ENCODE measurements at places on chromosomes 7 and 10.

DNA sequence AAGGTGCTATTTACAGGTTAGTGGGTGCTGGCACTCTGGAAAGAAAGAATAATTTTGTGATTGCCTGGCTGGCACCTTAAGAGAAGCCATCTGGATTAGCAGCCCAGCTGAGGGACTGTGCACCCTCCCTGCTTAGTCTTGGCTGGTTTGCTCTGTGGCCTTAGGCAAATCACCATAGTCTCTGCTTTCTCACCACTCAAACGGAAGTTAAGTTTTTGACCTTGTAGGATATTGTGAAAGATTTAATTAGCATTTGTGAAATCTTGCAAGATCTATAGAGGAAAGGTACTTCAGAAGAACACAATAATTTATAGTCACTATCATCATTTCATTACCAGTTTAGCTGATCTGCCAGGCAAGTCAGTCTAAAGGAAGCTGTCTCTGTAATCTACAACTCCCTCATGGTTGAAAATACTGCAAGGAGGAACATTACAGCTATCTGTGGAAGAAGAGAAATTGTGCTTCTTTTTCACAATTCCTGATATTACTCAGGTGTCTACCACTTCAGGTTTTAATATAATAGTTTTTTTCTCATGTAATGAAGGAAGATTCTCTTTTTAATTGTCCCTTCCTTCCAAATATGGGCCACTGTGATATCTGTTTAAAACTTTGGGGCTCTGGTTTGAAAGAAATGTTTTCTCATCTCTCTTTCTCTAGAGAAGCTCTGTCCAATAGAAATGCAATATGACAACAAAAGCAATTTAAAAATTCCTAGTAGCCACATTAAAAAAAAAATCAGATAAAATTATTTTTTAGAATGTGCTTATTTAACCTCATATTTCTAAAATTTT is 219.6 kb downstream of the PTEN start:
- no peak for DNase-seq

DNA sequence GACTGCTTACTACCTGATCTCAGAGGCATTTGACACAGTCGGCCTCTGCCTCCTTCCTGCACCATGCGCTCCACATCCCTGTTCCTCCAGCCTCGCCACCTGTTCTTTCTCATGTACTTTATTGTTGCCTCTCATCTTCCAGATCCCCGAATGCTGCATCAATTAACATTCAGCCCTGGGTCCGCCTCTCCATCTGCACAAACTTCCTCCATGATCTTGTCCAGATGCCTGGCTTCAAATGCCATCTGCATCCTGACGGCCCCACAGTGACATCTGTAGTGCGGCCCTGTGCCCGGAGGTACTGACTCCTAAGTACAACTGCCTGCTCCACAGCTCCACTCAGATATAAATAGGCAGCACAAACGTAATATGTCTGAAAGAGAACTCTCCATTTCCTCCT is 51.2 kb upstream of the STK17A start:
- no peak for DNase-seq

- DNase-seq, result no peak
These were observed 114.6 kb downstream of the ARL4A start for GRCh38 chr7:12802070-12802469.

- DNase-seq, result no peak
These were observed 583.6 kb upstream of the MGMT start for GRCh38 chr10:128883231-128884032.

DNA sequence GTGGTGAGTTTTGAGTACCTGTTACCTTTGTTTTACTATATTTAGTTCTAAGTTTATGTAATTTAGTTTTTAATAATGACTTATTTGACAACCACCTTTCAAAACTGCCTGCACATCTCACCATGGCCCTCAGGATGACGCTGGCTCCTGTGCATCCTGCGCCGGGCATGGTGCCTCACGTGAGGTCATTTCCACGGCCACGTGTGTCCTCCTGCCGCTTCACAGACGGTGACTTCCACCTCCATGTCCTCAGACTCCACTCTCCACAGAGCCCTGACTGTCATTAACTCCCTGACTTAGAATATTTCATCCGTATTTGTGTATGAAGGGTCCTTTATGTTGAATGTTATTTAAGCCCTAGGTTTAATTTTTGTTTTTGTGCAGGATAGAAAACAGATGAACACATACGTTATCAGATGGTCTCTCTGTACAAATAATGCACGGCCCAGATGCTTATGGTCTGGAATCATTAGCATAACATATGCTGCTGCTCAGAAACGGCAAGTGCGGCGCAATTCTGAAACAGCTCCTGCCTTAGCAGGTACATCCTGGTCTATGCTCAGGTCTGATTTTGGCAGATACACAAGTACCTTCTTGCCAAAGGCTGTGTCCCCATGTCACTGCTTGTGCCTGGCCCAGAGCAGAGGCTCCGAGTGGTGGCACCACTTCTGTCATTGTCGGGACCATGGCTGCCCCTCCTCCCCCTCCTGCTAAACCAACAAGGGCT is 155.8 kb downstream of the WDR37 start:
- no peak for DNase-seq

GRCh38 chr10:114326795-114327194 is 77.5 kb downstream of the AFAP1L2 start:
- no peak for DNase-seq

DNA sequence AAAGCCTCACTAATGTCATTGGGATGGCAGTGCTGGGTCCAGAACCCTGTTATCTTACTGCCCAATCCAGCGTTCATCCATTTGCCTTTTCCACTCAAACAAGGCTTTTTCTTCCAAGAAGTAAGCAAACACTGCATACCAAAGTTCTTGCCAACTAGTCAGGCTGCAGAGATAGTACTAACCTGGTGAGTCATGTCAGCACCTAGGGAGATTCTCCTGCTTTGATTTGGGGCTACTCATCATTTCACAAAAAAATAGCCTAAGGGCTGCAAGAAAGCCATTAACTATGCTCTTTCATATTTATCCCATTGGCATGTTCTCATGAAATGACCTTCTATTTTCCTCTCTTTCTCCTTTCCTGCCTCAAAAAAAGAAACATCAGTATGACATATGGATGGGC is 142.6 kb downstream of the TWIST1 start:
- no peak for DNase-seq

GRCh38 chr7:130814778-130815335 is 80.8 kb upstream of the KLF14 start:
- DNase-seq, result no peak

GRCh38 chr7:601595-602340 is 82.1 kb upstream of the PDGFA start:
- no peak for DNase-seq

Data from SHP77 treated with DMSO at 0.1 percent for 48 hours (cell line).